ENCODE measurements at places on chromosomes 1 and 21.
A peak's percentile ranks its signal among the peaks of the same experiment; 100 is the strongest.

- no peak for DNase-seq
Observed at GRCh38 chr1:39426346-39426745, 65.1 kb upstream of the BMP8A start.

GRCh38 chr1:109818271-109818987 lies 54.7 kb upstream of the EPS8L3 start:
- DNase-seq = no peak

- DNase-seq = no peak
Observed at GRCh38 chr1:157403203-157403602, 149.1 kb downstream of the FCRL5 start.

GRCh38 chr1:24540906-24541710 lies 14.8 kb upstream of the NCMAP start:
- DNase-seq = peak; percentile 26

GRCh38 chr1:116165572-116165971 lies 54.4 kb downstream of the MAB21L3 start:
- DNase-seq = no peak

DNA sequence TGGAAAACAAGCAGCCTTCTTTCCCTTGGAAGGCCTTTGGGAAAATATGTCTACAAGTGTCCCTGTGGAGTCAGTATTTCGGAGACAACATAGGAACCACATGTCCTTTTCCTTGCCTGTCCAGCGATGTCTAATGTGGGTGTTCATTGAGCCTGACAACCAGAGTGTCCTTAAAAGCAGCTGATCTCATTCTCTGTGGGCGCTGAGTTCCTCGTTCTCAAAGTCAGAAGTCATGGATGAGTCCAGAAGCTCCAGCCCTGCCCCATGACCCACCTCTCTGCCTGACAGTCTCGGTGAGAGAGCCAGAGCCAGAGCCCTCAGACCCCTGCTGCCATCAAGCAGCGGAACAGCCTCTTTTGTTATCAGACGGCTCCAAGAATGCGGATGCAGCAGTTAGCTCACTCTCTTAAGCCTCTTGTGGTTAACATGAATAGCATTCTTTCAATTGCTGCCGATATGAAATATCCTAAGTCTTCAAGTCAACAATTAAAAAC lies 329.2 kb downstream of the TGFB2 start:
- DNase-seq = no peak

GRCh38 chr1:53126495-53126894 lies 15.9 kb downstream of the SLC1A7 start:
- DNase-seq = no peak

DNA sequence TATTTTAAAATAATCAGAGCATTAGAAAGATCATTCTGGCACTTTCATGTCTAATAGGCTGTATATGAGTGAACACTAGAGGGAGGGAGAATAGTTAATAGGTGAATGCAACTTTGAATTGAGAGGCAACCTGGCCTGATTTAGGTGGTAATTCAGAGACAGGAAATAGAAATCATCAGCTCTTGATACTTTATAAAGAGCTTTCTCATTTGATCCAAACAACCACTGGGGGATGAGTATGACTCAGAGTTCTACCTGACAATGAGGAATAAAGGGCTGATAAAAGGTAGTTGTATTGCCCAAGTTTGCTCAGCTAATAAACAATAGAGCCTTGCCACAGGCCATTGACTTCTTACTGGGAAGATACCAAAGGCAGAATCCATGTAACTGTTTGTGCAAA lies 5.2 kb upstream of the FAM89A start:
- no peak for DNase-seq

- no peak for DNase-seq
Observed at GRCh38 chr1:210299501-210299900, 29.2 kb upstream of the HHAT start.

DNA sequence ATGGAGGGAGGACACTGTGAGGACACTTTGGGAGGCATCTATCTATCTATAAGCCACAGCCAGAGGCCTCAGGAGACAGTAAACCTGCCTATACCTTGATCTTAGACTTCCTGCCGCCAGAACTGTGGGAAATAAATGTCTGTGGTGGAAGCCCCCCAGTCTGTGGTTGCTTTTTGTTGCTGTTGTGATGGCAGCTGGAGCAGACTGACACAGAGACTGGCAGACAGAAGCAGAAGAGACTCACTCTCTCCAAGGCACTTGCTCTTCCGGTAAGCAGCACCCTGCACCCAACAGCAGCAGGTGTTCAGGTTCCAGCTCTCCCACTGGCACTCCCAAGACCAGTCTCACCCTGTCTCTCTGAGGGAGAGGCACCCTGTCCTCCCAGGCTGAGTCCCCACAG lies 297.6 kb downstream of the TTLL7 start:
- no peak for DNase-seq

DNA sequence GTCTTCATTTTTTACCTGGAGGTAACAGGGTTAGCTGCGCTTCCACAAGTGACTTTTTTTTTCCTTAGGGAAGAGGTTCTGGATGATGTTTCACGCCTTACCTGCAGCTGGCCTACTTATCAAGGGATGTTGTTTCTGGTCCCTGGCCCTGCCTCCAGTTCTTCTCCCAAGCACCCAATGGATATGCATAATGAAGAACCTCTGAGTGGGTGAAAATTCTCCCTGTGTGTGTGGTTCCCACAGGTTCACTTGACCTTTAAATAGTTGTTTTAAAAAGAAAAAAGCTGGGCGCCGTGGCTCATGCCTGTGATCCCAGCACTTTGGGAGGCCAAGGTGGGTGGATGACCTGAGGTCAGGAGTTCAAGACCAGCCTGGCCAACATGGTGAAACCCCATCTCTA lies 31.8 kb upstream of the DPT start:
- DNase-seq = no peak

DNA sequence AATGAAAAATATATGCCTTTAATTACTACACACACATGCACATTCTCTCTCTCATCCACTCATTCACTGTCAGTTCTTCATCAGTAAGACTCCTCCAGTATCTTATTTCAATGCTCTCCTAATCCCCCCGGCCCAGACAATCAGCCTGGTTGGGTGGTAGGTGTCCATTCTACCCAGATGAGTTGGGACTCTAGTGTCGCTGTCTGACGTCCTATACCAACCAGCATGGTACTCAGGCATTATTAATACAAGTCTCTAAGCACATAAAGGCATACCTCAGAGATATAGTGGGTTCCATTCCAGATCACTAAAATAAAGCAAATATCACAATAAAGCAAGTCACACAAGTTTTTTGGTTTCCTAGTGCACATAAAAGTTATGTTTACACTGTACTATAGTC lies 19.8 kb downstream of the NRIP1 start:
- no peak for DNase-seq

GRCh38 chr1:119778359-119778758 lies 9.7 kb upstream of the HMGCS2 start:
- no peak for DNase-seq

DNA sequence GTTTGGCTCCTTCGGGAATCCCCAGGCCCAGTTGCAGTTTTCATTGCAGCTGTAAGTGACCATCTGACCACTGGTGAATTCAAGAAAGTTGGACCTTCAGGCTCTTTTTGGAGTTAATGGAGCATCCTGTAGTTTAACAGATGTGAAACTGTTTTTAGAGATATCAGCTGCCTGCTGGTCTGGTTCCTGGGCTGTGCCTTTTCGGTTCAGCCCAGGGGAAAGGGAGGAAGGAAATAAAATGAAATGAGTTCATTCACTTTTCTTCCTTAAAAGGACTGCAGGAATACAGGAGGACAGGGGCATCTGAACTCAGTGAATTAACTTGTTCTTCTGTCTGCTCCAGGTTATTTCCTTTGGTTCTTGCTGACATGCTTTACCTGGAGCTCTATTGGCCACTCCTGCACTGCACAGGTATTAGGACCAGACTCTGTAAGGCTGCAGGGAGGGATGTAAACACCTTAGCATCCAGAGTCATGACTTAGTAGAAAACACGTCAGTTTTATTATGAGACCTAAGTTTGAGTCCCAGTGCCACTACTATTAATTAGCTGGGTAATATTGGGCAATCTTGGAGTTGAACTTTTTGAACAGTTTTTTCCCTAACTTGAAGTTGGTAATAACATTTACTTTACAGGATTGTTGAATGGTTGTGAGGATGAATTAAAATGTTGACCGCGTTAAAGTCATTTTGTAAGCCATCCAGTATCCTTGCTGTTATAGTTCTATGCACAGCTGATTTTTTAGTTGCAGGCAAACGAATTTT lies 83.6 kb downstream of the LRRC8D start:
- DNase-seq = no peak
